ENCODE measurements at places on chromosomes 13 and 19.
A peak's percentile ranks its signal among the peaks of the same experiment; 100 is the strongest.

DNA sequence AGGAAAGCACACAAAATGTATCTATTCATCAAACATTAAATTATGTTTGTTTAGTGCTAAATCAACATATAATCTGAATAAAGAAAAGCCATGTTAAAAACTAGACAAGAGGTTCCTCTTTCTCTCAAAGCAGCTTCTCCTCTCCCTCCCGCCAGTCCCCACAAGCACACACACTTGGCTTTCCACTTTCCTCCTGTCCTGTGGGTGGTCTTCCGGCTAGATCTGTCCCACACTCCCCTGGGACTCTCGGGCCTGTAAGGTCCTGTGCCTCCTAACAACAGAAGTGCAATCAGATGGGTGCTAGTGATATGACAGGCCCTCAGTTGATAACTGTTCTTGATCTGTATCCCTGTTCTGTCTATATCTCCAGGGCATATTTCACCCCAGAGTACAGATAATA lies 45.6 kb upstream of the RAP2A start:
- DNase-seq: no peak

DNA sequence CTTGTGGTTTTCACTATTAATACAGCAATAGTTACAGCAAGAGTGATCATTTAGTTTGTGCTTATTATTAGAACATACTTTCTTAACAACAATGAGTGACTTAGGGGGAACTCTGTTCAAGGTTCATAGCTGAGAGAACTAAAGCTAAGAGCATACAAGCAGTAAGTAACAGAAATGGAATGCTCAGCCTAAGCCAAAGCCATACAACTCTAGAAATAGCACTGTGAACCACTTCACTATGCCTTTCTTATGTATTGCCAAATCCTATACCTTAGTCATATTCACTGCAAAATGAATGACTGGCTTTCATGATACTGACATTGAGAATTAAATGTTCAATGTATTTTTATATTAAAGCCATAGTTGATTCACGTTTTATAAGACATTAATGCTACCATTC lies 599.7 kb upstream of the SLITRK1 start:
- DNase-seq: no peak

DNA sequence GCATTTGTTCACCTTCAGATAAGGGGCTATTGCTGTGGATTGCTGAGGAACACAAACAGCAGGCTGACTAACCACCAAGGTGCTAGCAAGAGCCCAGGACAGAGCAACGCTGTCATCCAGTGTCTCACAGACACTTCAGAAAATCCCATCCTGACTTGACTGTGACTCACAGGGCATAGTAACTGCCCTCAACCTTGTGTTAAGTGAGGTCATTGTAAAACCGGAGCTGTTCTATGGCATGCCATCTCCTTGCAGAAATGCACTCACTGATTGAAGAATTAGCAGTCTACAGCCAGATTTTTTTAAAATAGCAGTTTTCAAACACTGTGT lies 51.1 kb downstream of the TNFRSF19 start:
- peak; percentile 97 for DNase-seq

- DNase-seq: no peak
These were observed 2.3 kb downstream of the UPF1 start for GRCh38 chr19:18833849-18834643.

DNA sequence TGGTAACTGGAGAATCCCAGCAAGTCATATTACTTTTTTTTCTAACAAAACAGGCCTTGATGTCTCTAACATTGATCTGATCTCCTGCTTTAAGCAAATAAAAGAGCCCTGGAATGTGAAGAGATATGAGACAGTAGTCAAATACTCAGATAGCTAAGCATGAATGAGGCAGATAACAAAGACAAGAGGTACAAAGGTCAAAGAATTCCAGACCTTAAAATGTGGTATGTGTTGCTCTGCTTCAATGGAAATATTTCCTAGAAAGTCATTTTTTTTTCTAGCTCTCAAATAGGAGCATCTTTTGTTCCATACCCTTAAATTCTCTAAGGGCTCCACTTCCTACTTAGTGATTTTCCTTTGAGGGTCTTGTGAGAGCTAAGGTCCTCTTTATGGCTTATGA lies 54.6 kb downstream of the ZNF254 start:
- no peak for DNase-seq

DNA sequence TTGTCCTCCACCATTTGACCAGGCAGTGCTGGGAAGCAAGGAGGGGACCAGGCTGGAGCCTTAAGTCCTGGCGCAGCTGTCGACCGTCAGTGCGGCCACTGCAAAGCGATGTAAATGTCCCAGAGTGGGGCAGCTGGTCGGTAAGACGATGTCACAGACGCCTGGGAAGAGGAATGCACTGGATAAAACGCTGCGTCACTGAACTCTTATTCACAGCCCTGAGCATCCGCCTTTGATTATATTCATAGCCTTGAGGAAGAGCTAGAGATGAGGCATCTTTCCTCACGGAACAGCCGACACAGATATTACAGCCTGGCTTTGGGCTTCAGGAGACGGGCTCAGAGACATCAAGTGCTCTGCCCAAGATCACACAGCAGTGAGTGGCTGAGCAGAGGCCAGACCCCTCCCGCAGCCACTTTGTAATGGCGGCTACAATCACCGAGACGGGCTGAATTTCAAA lies 17.6 kb upstream of the TUBGCP3 start:
- DNase-seq: no peak

DNA sequence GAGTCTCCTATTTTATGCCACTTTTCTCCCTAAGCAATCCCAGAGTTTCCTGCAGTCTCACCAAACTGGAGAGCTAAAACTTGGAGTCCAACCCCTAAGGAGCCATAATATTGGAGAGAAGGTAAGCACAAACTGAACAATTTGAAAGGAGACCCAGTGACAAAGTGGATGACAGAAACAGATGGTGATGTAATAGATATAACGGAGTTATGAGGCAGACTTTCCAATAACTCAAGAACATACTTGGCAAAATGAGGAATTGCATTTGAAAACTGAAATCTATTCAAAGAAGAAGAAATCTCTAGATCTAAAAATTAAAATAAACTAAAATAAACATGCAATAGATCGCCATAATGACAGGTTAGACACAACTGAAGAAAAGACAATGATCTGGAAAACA lies 200.9 kb upstream of the MIR17HG start:
- no peak for DNase-seq
